Thymus (tissue), 14 donors: ENCODE measurements at places on chromosomes 16 and 17.

GRCh38 chr17:8905331-8905730, 37.9 kb upstream of the PIK3R6 start:
- H3K27me3 ChIP-seq: no peaks in the 10 kb centered on the region
- no peak for DNase-seq
- peaks cover 26% of the 10 kb centered on the region for H3K36me3 ChIP-seq
- H3K4me1 ChIP-seq: peaks cover 12% of the 10 kb centered on the region
- no peak overlapping the region for H3K4me3 ChIP-seq

DNA sequence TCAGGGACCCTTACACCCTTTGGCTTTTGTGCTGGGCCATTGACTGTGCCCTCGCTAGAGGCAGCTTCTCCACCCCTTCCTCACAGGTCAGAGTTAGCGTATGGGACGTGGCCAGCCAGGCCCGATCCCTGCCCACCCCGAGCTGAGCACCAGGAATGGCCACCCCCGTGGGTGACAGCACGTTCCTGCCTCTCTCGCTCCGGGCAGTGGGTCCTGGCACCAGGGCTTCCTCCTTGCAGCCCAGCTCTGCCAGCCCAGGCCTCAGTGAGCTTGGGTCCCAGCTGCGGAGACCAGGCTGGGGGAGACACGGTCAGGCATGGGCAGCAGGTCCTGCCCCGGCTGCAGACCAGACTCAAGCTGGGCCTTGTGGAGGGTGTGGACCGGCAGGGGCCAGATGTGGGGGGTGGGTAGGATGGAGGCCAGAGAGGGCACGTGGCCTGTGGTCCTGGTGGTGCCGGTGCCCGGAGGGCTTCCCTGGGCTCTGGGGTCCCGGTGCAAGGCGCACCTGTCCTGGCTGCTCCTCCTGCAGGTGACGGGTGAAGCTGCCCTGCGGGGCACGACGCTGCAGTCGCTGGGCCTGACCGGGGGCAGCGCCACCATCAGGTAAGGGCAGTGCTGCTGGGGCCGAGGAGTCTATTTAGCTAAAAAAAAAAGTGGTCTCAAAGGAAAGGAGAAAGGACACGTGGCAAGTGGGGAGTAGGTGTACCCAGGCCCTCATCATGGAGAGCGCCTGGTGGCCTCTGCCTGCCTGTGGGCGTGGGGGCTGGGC, 18.2 kb downstream of the ASPSCR1 start:
- no peak overlapping the region for H3K4me3 ChIP-seq
- no peaks in the 10 kb centered on the region for H3K27me3 ChIP-seq
- H3K36me3 ChIP-seq: peaks cover 11% of the 10 kb centered on the region
- H3K27ac ChIP-seq: no peak overlapping the region
- DNase-seq: no peak

DNA sequence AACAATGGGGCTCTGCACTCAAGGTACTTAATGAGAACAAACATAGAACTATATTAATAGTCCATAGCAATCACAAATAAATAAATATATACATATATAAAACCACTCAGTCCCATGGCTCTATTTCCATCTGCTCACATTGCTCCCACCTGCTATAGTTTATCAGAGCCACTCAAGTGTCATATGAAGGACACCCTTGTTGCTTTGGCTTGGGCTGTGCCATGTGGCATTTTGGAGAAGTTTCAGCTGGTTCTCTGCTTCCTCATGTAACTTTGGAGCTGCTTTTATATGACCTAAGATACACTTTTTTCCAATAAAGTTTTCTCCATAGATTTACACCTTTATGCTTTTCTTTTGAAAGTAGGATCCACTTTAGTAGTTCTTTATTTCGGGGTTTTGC, 126.4 kb downstream of the KCNJ2 start:
- no peaks in the 10 kb centered on the region for H3K27me3 ChIP-seq
- no peak overlapping the region for H3K4me3 ChIP-seq
- DNase-seq: no peak

DNA sequence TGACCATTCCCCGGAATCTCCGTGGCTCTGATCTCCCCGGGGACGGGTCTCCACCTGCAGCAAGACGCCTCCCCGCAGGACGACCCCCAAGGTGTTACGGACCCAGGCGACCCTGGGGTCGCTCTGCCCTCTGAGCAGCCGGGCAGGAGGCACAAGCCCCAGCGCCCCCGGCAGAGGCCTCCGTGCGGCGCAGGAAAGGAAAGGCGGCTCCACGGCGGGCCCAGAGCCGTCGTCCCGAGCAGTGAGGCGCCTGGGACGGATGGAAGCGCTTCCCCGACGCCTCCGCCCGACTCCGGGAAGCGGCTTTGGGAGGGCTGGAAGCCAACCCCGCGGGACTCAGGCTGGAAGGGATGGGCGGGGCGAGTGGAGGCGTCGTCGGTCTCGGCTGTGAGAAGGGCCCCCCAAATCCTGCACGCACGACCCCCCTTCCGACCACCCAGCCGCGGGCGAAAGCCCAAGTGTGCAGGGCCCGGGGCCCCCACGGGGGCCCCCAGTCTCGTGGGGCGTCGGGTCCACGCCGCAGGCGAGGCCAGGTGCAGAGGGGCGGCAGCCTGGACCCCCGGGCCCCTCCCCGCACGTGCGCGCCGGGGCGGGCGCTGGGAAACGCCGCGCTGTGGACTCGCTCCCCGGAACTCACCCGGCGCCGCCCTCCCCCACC, 32.7 kb upstream of the RPH3AL start:
- no peak for DNase-seq
- H3K36me3 ChIP-seq: no peaks in the 10 kb centered on the region
- peak overlapping the region; percentile 18 for H3K4me3 ChIP-seq
- H3K27ac ChIP-seq: no peak overlapping the region
- peaks cover 5% of the 10 kb centered on the region for H3K4me1 ChIP-seq
- H3K27me3 ChIP-seq: peaks cover 62% of the 10 kb centered on the region

DNA sequence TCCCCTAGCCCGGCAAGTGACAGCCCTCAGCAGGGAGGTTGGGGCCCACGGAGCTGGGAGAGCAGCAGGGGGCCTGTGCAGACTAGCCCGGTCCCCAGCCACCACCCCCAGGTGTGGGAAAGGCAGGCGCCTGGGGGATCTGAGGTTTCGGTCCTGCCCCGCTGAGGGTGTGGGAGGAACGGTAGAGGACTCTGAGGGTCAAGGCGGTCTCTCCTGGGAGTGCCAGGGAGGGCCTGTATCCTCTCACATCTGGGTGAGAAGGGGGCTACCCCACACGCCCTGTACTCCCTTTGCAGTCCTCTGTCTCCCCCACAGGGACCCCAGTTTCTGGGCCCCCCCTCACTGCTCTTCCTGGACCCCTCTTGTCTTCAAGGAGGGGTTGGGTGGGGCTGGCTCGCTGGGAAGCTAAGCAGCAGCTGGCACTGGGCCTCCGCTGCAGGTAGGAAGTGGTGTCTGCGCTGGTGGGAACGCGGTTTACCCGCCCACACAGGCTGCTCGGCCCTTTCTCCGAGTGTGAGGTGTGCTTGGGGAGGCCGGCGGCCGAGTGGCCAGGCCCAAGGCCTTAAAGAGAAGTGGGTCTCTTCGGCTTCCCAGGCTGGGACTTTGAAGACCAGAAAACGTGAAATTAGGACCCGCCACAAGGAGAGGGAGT, 15.4 kb downstream of the CD7 start:
- H3K27ac ChIP-seq: peak overlapping the region; percentile 82
- DNase-seq: peak; percentile 50
- peak overlapping the region; percentile 44 for H3K4me3 ChIP-seq

- H3K36me3 ChIP-seq: peaks cover 29% of the 10 kb centered on the region
- no peak for DNase-seq
- H3K4me1 ChIP-seq: peaks cover 58% of the 10 kb centered on the region
- peak overlapping the region; percentile 84 for H3K27ac ChIP-seq
These were observed 130.8 kb upstream of the CHMP6 start for GRCh38 chr17:80860703-80861417.

- H3K36me3 ChIP-seq: no peaks in the 10 kb centered on the region
- no peak overlapping the region for H3K27ac ChIP-seq
- H3K4me3 ChIP-seq: no peak overlapping the region
- DNase-seq: no peak
- peaks cover 12% of the 10 kb centered on the region for H3K4me1 ChIP-seq
These were observed 9.9 kb upstream of the GUCY2D start for GRCh38 chr17:7992516-7992915.

DNA sequence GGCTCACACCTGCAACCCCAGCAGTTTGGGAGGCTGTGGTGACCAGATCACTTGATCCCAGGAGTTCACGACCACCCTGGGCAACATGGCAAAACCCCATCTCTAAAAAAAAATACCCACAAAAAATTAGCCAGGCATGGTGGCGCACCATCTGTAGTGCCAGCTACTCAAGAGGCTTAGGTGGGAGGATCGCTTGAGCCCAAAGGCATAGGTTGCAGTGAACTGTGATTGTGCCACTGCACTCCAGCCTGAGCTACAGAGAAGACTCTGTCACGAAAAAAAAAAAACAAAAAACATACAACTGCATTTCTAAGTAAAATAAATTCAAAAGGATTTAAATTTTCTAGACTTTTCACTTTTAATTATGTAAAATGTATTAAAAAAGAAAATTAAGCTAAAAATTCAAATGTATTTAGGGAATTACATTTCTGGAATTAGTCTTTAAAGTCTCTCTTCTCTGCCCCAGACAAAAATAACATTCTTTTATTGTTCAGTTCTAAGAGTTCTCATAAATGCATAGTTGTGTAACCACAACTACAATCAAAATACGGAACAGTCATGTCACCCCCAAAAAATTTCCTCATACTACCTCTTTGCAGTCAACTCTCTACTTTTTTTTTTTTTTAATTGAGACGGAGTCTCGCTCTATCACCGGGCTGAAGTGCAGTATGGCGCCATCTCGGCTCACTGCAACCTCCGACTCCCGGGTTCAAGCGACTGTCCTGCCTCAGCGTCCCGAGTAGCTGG, 14.1 kb downstream of the FAM222B start:
- no peak for DNase-seq
- H3K27me3 ChIP-seq: no peaks in the 10 kb centered on the region
- no peaks in the 10 kb centered on the region for H3K4me1 ChIP-seq
- H3K36me3 ChIP-seq: peaks cover 4% of the 10 kb centered on the region

GRCh38 chr17:44769647-44770084, 10.9 kb downstream of the ADAM11 start:
- no peak overlapping the region for H3K4me3 ChIP-seq
- no peaks in the 10 kb centered on the region for H3K36me3 ChIP-seq
- H3K4me1 ChIP-seq: no peaks in the 10 kb centered on the region
- no peak overlapping the region for H3K27ac ChIP-seq

GRCh38 chr17:32443827-32444300, 446 bp upstream of the PSMD11 start:
- DNase-seq: no peak
- H3K27me3 ChIP-seq: peaks cover 16% of the 10 kb centered on the region
- peak overlapping the region; percentile 91 for H3K4me3 ChIP-seq
- H3K4me1 ChIP-seq: peaks cover 5% of the 10 kb centered on the region
- peaks cover 19% of the 10 kb centered on the region for H3K36me3 ChIP-seq

DNA sequence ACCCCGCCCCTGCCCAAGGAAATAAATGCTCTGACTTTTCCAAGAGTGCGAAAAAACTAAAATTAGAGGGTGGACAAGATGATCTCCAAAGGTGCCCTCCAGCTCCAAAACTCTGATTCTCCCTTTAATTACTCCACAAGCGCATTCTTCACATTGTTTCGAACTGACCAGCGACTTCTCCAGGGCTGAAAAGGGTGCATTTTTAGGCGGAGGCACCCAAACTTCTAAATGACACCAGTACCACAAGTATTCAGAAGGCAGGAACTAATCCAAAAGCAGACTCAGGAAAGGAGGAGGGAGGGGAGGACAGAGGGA, 750 bp downstream of the ZFHX3 start:
- peaks cover 3% of the 10 kb centered on the region for H3K4me1 ChIP-seq
- peaks cover 32% of the 10 kb centered on the region for H3K27me3 ChIP-seq
- no peak overlapping the region for H3K27ac ChIP-seq
- no peak overlapping the region for H3K4me3 ChIP-seq

DNA sequence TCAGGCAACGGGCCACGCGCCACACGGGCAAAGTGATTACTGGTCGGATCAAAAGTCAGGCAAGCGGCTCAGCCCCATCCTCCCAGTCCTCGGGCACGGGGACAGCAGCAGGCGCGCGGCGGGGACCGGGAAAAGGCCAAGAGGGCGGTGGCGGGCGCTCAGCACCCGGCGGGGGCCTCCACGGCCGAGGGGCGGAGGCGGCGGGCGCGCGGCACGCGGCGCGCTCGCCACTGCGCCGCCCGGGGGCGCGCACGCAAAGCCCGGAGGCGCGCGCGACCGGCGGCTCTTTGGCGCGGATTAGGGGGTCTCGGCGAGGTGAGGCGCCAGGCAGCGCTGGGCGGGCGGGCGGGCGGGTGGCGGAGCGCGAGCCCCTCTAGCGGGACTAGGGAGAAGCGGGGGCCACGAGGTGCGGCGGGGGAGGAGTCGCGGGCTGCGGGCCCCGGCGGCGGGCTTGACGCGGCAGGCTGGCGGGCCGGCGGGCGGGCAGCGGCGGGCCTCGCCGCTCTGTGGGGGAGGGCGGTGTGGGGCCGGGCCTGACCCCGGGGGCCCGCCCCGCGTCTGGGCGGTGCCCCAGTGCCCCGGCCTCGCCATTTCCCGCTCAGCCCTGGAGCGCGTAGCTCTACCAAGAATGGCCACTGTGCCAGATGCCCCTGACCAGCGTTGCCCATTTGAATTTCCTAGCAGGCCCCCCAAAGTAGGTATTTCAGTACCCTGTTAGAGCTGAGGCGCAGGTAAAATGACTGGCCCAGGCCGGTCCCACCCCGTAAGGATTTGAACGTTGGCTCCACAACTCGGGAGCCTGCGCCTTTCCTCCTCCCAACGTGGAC, at the start of the genes ACACA and TADA2A:
ACACA (minus strand) TSS at position 202 of the 827 bp plus-strand sequence. CDS start 537 bp downstream, outside the sequence.
TADA2A (plus strand) TSS at position 252 of the 827 bp plus-strand sequence. CDS start 4,480 bp downstream, outside the sequence.
- H3K4me3 ChIP-seq: peak within 1 kb of the TSS; percentile 92
- peaks cover 9% of the 10 kb centered on the region for H3K36me3 ChIP-seq
- H3K27ac ChIP-seq: peak within 1 kb of the TSS; percentile 81

- no peak overlapping the region for H3K4me3 ChIP-seq
- peaks cover 5% of the 10 kb centered on the region for H3K4me1 ChIP-seq
- H3K36me3 ChIP-seq: no peaks in the 10 kb centered on the region
- no peak for DNase-seq
These were observed 114.9 kb upstream of the TBX2 start for GRCh38 chr17:61284746-61285145.

DNA sequence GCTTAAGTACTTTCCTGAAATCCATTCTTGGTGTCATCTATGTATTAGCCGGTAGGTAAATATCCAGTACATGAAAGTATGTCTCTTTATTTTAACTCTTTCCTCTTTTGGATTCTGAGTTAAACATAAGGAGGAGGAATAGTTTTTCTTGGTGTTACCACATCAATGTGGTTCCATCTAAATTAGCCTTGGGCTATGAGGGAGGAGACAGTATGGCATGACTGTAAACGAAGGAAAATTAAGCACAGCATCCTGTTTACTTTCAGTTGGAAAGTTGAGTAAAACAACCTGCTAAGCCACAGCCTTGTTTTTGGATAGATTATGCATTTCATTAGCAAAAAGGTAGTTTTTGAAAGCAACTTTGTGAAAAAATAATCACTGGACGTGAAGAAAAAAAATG, 693.0 kb upstream of the SOX9 start:
- H3K27ac ChIP-seq: no peak overlapping the region
- H3K4me3 ChIP-seq: no peak overlapping the region
- no peaks in the 10 kb centered on the region for H3K36me3 ChIP-seq
- no peak for DNase-seq
- no peaks in the 10 kb centered on the region for H3K27me3 ChIP-seq

DNA sequence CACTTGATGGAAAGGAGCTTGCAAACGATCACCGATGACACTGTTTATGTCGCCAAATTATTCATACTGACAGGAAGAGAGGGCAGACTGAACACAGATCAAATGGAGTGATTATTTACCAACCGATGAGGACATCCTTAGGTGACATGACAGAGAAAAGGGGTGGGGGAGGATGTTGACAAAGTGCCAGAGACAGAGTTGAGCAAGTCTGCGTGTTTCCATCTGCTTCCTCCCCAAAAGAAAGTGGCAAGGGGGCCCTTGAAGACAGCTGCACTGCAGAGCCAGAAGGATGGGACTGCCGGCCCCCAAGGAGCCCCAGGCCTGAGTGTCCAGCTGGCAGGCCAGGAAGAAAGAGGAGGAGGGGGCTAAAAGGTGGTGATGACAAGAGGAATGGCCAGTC, 191.0 kb upstream of the RPL38 start:
- H3K4me1 ChIP-seq: peaks cover 7% of the 10 kb centered on the region
- no peaks in the 10 kb centered on the region for H3K27me3 ChIP-seq
- H3K4me3 ChIP-seq: no peak overlapping the region
